Mucosa of gallbladder (tissue), 1 donor: ENCODE measurements at places on chromosomes 16 and 17. TPM values are rescaled to one million over a fixed set of nuclear protein-coding genes. Genes with fewer than 3 reads are reported as not detected.

DNA sequence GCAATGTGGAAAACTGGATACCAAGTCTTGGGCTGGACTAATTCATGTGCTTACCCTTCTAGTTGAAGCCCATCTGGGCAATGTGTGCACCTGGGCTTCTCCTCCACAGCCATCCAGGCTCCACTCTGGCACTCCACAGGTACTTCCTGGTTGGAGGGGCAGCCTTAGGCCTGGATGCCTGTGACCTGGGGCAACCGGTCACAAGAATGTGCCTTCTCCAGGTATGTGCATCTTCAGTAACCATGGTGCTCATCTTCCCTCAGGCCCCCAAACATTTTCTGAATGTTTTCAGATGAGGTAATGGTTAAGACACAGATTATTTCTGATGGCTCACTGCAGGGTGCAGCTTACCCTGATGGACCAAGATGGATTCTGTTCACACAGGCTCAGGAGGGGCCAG, 11.1 kb downstream of the C16orf86 start:
- DNase-seq, result no peak

COQ9 gene
- total RNA-seq, result 79.8 TPM

DNA sequence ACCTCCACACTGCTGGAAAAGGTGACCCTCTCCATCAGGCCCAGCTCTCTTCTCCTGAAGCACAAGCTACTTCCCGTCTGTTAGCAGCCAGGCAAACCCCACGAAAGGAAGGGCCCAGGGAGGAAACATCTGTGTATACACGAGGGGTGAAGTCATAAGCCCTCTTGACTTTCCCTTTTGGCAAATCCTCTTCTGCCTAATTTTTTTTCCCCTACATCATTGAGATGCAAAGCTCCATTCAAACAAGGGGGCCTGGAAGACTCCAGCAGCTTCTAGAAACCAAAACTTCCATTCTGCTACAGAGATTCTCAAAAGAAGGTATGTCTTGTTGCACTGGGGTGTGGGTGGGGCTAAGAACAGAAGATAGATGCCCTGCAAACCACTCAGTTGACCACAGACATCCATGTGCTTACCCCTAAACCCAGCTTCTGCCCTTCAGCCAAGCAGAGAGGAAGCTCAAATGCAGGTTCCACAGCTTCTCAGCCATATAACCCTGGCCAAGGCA, 145.6 kb upstream of the RCVRN start:
- peak; percentile 47 for DNase-seq

GRCh38 chr17:81717049-81717765, 5.1 kb downstream of the SLC25A10 start:
- DNase-seq, result no peak

GRCh38 chr16:11156401-11156800, 99.6 kb downstream of the SOCS1 start:
- no peak for DNase-seq

DNA sequence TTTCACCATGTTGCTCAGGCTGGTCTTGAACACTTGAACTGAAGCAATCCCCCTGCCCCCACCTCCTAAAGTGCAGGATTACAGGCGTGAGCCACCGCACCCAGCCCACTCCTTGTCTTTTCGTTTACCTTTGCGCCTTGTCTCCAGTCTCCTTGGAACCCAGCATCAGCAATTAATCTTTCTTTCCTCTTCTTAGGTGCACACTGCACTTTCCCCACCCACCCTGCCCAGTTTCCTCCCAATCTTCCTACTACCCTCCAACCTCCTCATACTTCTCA, 1.5 kb upstream of the CLDN7 start:
- no peak for DNase-seq

PYDC1 gene
- not detected for total RNA-seq

ADORA2B gene
- total RNA-seq, result 0.72 TPM
